ENCODE measurements at places on chromosomes 5 and 9. TPM values are rescaled to one million over a fixed set of nuclear protein-coding genes. Genes with fewer than 3 reads are reported as not detected.

PTGER4 gene
- total RNA-seq: 6.8 TPM

DDX41 gene
- 42.4 TPM for total RNA-seq

PCDHB2 gene
- total RNA-seq: 0.09 TPM

SPINK13 gene
- total RNA-seq: not detected

ZNF608 gene
- total RNA-seq: 7.6 TPM

NSG2 gene
- total RNA-seq: 0.14 TPM

Measured in liver (tissue), 10 donors.